ENCODE measurements at places on chromosomes 2 and 18. TPM values are rescaled to one million over a fixed set of nuclear protein-coding genes. Genes with fewer than 3 reads are reported as not detected.

The SGPP2 gene
- total RNA-seq = not detected

The ANKRD30BL gene
- not detected for total RNA-seq

The LRRC30 gene
- total RNA-seq = not detected

The CREG2 gene
- not detected for total RNA-seq

The PCARE gene
- total RNA-seq = 0.22 TPM

The ABCG5 gene
- not detected for total RNA-seq

The CTAGE1 gene
- total RNA-seq = not detected

The SETBP1 gene
- 26.2 TPM for total RNA-seq

DNA sequence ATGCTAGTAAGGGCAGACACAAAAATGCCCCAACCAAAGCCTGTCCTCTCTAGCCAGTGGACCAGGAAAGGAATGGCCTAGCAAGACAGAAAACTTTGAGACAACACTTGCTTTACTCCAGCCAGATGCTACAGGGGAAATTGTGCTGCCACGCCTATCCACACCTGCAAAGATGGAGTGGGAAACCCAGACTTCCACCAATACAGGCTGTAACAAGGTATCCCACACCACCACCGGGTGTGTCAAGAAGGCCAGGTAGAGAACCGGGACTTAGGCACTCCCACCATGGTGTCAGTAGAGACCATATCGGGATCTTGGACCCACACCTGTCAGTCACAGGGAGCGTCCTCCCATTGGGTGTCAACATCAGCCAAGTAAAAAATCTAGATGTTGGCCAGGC, 16.2 kb upstream of the ESPNL start:
- no peak overlapping the region for H3K27ac ChIP-seq
- DNase-seq = no peak
- no peaks in the 10 kb centered on the region for H3K27me3 ChIP-seq
- H3K36me3 ChIP-seq = peaks cover 18% of the 10 kb centered on the region
- no peak overlapping the region for H3K4me3 ChIP-seq
- no peaks in the 10 kb centered on the region for H3K4me1 ChIP-seq

DNA sequence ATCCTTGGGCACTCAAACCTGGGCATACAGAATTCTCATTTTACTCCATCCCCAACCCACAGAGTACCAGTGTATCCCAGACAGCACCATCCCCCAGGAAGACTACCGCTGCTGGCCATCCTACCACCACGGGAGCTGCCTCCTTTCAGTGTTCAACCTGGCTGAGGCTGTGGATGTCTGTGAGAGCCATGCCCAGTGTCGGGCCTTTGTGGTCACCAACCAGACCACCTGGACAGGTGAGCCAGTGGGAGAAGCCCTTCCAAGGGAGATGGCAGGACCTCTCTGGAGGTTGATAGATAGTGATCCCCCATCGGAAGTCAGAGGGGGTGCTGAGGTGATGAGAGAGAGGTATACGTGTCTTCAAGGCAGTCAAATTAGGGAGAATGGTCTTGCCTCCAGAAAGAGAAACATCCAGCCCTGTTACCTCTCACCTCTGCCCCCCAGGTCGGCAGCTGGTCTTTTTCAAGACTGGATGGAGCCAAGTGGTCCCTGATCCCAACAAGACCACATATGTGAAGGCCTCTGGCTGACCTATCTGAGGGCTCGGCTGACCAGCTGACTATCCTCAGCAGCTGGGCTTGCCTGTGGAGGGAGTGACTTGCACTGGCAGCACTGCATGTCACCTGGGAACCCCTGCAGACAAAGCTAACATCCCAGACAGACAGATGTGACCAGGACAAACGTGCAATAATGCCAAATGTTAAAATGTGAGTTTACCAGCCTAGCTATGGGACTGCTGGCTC, 9.5 kb downstream of the PKDCC start:
- H3K27me3 ChIP-seq = no peaks in the 10 kb centered on the region
- H3K4me1 ChIP-seq = peaks cover 95% of the 10 kb centered on the region
- DNase-seq = no peak

GRCh38 chr2:167508709-167509108, 620.4 kb downstream of the XIRP2 start:
- H3K27ac ChIP-seq = no peak overlapping the region
- no peaks in the 10 kb centered on the region for H3K27me3 ChIP-seq
- H3K36me3 ChIP-seq = no peaks in the 10 kb centered on the region

DNA sequence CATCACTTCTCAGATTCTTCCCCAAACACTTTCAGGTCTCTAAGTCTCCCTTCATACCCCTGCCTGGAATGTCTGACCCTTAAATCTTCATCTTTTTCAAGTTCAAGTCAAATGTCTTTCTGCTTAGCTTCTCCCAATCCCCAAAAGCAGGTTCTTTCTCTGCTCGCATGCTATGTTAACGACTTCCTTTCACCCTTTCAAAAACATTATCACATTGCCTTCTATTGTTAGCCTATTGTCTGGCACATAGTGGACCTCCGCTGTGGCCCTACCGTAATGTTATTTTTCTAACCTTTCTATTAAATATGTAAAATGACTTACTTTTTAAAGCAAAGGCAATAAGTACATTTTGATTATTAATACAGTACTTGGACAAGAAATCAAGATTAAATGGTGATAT, 2.2 kb downstream of the CDKL4 start:
- no peak overlapping the region for H3K4me3 ChIP-seq
- no peaks in the 10 kb centered on the region for H3K4me1 ChIP-seq
- H3K36me3 ChIP-seq = no peaks in the 10 kb centered on the region
- H3K27me3 ChIP-seq = peaks cover 2% of the 10 kb centered on the region
- H3K27ac ChIP-seq = no peak overlapping the region

DNA sequence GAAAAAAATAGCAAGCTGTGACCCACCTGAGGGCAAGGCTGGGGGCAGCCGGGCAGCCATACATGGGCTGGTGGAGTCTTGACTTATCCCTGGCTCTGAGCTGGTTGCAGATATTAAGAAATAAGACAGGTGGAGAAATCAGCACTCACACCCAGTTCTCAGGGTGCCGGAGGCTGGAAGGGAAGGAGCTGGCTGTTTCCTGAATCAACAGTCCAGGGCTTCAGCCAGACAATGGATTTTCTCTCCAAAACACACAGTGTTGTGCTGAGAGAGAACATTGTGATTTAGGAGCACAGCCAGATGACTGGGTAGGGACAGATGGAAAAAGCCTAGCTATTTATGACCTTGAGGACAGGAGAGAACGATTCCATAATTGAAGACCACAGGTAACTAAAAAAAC, 208.8 kb downstream of the LDLRAD4 start:
- no peak overlapping the region for H3K4me3 ChIP-seq
- no peaks in the 10 kb centered on the region for H3K36me3 ChIP-seq
- H3K27me3 ChIP-seq = no peaks in the 10 kb centered on the region
- no peak for DNase-seq

- no peak overlapping the region for H3K27ac ChIP-seq
- H3K4me3 ChIP-seq = no peak overlapping the region
- H3K36me3 ChIP-seq = no peaks in the 10 kb centered on the region
These were observed 124.0 kb downstream of the PKP4 start for GRCh38 chr2:158580760-158581159.

- no peaks in the 10 kb centered on the region for H3K4me1 ChIP-seq
- H3K36me3 ChIP-seq = no peaks in the 10 kb centered on the region
- no peak overlapping the region for H3K4me3 ChIP-seq
These were observed 23.6 kb upstream of the SLC9A4 start for GRCh38 chr2:102449370-102449974.

- H3K27me3 ChIP-seq = no peaks in the 10 kb centered on the region
- no peak overlapping the region for H3K27ac ChIP-seq
- no peak overlapping the region for H3K4me3 ChIP-seq
- no peaks in the 10 kb centered on the region for H3K36me3 ChIP-seq
- no peak for DNase-seq
- no peaks in the 10 kb centered on the region for H3K4me1 ChIP-seq
These were observed 540 bp downstream of the SOX11 start for GRCh38 chr2:5692561-5693286.

GRCh38 chr2:37740164-37740739, 68.8 kb upstream of the CDC42EP3 start:
- no peaks in the 10 kb centered on the region for H3K4me1 ChIP-seq
- no peaks in the 10 kb centered on the region for H3K36me3 ChIP-seq
- no peaks in the 10 kb centered on the region for H3K27me3 ChIP-seq
- no peak overlapping the region for H3K27ac ChIP-seq

GRCh38 chr2:167544602-167545001, 656.3 kb downstream of the XIRP2 start:
- H3K4me3 ChIP-seq = no peak overlapping the region
- H3K27me3 ChIP-seq = no peaks in the 10 kb centered on the region
- H3K36me3 ChIP-seq = no peaks in the 10 kb centered on the region
- H3K27ac ChIP-seq = no peak overlapping the region
- H3K4me1 ChIP-seq = no peaks in the 10 kb centered on the region

GRCh38 chr2:19865151-19865550, 36.6 kb downstream of the TTC32 start:
- H3K4me3 ChIP-seq = no peak overlapping the region
- no peaks in the 10 kb centered on the region for H3K36me3 ChIP-seq
- H3K27me3 ChIP-seq = no peaks in the 10 kb centered on the region
- no peak overlapping the region for H3K27ac ChIP-seq
- no peak for DNase-seq
- H3K4me1 ChIP-seq = peaks cover 8% of the 10 kb centered on the region

- H3K36me3 ChIP-seq = no peaks in the 10 kb centered on the region
- no peaks in the 10 kb centered on the region for H3K4me1 ChIP-seq
- no peaks in the 10 kb centered on the region for H3K27me3 ChIP-seq
- no peak overlapping the region for H3K27ac ChIP-seq
These were observed 9.7 kb downstream of the ECEL1 start for GRCh38 chr2:232477751-232478510.

DNA sequence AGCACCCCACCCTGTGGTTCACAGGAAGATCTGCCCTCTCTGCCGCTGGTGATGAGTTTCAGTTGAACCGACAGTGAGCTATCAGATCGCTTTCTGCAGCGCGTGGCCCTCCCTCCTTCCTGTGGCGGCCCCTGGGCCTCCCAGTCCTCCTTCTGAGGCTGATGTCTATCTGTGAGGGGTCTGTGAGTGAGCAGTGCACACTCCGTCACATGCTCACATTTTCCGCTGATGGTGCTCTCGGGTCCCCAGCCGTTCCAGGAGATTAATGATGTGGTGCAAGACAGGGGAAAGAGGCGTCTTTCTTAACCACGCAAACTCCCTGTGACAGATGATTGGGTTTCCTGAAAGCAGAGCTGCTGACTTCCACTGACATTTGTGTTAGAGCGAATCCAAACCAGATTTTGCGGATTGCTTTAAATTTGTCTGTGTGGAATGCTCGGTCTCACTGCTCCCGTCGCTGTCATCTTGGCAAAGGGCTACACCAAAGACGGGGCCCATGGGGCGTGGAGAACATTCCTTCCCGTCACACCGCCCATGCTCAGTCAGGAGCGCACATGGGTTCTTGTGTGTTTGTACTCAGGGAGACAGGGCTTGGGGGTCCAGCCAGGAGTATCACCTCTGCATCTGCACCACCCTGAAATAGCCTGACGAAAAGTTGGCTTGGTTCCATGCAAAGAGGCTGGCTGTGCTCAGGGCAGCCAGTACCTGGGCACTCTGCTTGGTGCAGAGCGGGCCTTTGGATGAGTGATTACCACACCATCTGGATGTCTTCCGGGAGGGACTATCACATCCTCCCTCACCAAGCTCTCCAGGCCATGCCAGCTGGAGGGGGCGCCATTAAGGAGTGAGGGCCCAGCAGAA, 154.7 kb upstream of the HS6ST1 start:
- H3K36me3 ChIP-seq = no peaks in the 10 kb centered on the region
- DNase-seq = no peak
- H3K27ac ChIP-seq = no peak overlapping the region
- H3K4me3 ChIP-seq = no peak overlapping the region

GRCh38 chr2:178477443-178478129, 814 bp downstream of the FKBP7 start:
- peak overlapping the region; percentile 98 for H3K27ac ChIP-seq
- H3K4me1 ChIP-seq = peaks cover 47% of the 10 kb centered on the region
- peak overlapping the region; percentile 79 for H3K4me3 ChIP-seq
- DNase-seq = no peak
- H3K27me3 ChIP-seq = no peaks in the 10 kb centered on the region
- no peaks in the 10 kb centered on the region for H3K36me3 ChIP-seq

DNA sequence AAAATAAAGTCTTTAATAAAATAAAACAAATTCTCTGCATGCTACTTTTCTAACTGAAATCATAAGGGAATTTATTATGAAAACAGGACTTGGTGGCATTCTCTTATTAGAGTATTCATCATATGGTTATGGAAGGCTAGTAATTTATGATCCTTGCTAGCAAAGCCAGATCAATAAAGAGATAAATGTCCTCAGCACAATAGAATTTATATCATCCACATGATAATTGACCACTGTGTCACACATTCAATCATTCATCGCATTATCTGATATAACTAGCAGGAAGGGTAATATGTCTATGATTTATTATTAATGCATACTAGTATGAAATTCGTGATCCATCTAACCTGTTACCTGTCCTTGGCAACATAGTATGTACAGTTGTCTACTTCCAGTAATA, 175.8 kb downstream of the MYO3B start:
- H3K27me3 ChIP-seq = no peaks in the 10 kb centered on the region
- no peak overlapping the region for H3K4me3 ChIP-seq
- no peak overlapping the region for H3K27ac ChIP-seq
- H3K36me3 ChIP-seq = no peaks in the 10 kb centered on the region

GRCh38 chr2:63665091-63665490, 76.3 kb downstream of the MDH1 start:
- no peak overlapping the region for H3K27ac ChIP-seq
- H3K4me1 ChIP-seq = no peaks in the 10 kb centered on the region
- H3K36me3 ChIP-seq = no peaks in the 10 kb centered on the region
- no peaks in the 10 kb centered on the region for H3K27me3 ChIP-seq
- no peak overlapping the region for H3K4me3 ChIP-seq

DNA sequence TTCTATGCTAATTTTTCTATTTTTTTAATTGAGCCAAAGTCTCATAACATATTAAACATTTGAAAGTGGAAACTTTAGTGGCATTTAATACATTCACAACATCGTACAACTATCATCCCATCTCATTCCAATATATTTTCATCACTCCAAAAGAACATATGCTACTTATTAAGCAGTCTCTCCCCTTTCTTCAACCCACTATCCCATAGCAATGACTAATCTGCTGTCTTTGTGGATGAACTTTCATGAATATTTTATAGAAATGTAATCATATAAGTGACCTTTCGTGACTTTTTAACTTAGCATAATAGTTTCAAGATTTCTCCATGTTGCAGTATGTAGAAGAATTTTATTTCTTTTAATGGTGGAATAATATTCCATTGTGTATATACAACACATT, 90.3 kb downstream of the CCDC178 start:
- no peaks in the 10 kb centered on the region for H3K36me3 ChIP-seq
- H3K27ac ChIP-seq = no peak overlapping the region
- no peaks in the 10 kb centered on the region for H3K4me1 ChIP-seq
- H3K27me3 ChIP-seq = no peaks in the 10 kb centered on the region
- no peak overlapping the region for H3K4me3 ChIP-seq
- DNase-seq = no peak
